Activated CD4-positive, alpha-beta T cell treated with anti-CD3 and anti-CD28 coated beads, Interleukin-2, amount 10 ng/mL, durations not matched to agents 24 days and 14 days (primary cell): ENCODE measurements at places on chromosomes 6 and 20. TPM values are rescaled to one million over a fixed set of nuclear protein-coding genes. Genes with fewer than 3 reads are reported as not detected.

DNA sequence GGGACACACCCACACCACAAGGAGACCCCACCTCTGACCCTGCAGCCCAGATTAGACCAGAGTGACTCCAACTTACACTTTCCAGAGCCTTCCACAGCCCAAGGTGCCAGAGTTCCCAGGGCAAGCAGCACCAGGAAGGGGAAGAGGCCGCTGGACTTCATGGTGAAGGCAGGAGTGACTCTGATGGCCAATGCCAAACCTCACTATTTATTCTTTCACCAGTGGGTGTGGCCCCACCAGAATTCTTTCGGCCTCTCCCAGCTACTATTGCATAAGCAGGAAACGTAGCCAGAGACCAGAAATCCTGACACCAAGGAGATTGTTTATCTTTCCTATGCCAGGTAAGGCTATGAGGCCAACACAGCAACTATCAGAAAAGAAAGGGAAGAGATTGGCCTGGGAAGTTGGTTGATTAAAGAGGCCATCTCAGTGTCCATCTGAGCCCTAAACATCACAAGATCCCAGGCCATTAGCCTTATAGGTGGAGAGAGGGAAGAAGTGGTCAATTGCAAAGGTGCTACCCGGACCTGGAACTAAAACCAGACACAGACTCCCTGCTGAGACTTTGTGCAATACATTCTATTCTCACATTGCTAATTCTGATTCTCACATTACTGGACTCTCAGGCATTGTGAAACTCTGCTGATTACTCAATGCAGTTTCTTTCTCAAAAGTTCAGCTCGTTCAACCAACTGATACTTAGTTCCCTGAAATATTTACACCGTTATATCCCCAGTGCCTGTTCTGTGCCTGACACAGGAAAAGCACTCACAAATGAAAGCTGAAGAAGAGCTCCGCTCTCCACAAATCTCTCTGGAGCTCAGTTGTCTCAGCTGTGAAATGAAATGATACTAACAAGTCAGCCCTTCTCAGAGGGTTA, at the start of gene SLPI:
SLPI (minus strand) TSS at position 182 of the 880 bp plus-strand sequence; CDS start at position 161, 21 bp downstream.
- no peak within 1 kb of the TSS for H3K4me3 ChIP-seq
- H3K36me3 ChIP-seq: no peaks in the 10 kb centered on the region
- DNase-seq: no peak
- H3K4me1 ChIP-seq: peaks cover 7% of the 10 kb centered on the region

GRCh38 chr6:84766799-84767525, 2.6 kb upstream of the TBX18 start:
- no peak for DNase-seq
- H3K36me3 ChIP-seq: peaks cover 9% of the 10 kb centered on the region
- H3K27ac ChIP-seq: peak overlapping the region; percentile 29
- peaks cover 70% of the 10 kb centered on the region for H3K27me3 ChIP-seq
- H3K4me1 ChIP-seq: peaks cover 5% of the 10 kb centered on the region
- no peak overlapping the region for H3K4me3 ChIP-seq

GRCh38 chr6:11413117-11413687, 124.3 kb upstream of the TMEM170B start:
- no peaks in the 10 kb centered on the region for H3K27me3 ChIP-seq
- no peaks in the 10 kb centered on the region for H3K36me3 ChIP-seq
- peak overlapping the region; percentile 90 for H3K27ac ChIP-seq
- peak overlapping the region; percentile 54 for H3K4me3 ChIP-seq

DNA sequence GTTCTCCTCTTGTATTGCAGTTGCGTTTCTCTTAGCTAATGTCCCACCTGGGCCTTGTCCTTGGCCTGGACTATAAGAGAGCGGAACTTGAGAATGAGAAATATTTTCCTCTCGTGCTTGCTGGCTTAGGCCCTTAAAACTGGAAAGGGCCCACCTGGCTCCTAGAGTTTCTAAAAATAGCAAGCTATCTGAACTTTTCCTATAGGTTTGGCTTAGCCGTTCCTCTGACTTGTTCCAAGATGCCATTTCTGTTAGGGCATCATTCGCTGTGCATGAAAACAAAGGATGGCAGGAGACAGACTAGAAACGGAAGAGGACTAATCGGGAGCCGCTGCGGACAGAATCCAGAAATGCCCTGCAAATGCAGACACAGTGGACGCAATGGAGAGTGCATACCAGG, 4.5 kb downstream of the RIPOR3 start:
- H3K27me3 ChIP-seq: peaks cover 32% of the 10 kb centered on the region
- no peak for DNase-seq
- H3K36me3 ChIP-seq: no peaks in the 10 kb centered on the region

- H3K4me1 ChIP-seq: peaks cover 27% of the 10 kb centered on the region
- no peak overlapping the region for H3K27ac ChIP-seq
- H3K4me3 ChIP-seq: no peak overlapping the region
- H3K36me3 ChIP-seq: no peaks in the 10 kb centered on the region
- peaks cover 3% of the 10 kb centered on the region for H3K27me3 ChIP-seq
Observed at GRCh38 chr6:129713806-129714333, 3.9 kb upstream of the ARHGAP18 start.

- no peak overlapping the region for H3K4me3 ChIP-seq
- no peaks in the 10 kb centered on the region for H3K27me3 ChIP-seq
- H3K27ac ChIP-seq: no peak overlapping the region
- H3K36me3 ChIP-seq: no peaks in the 10 kb centered on the region
Observed at GRCh38 chr20:15799871-15800270, 773.4 kb downstream of the KIF16B start.

GRCh38 chr6:45185403-45186251, 142.5 kb upstream of the RUNX2 start:
- peaks cover 10% of the 10 kb centered on the region for H3K36me3 ChIP-seq
- DNase-seq: no peak
- no peak overlapping the region for H3K4me3 ChIP-seq
- peaks cover 34% of the 10 kb centered on the region for H3K4me1 ChIP-seq
- no peaks in the 10 kb centered on the region for H3K27me3 ChIP-seq

GRCh38 chr6:9537381-9537780, 877.5 kb downstream of the TFAP2A start:
- DNase-seq: no peak
- H3K27me3 ChIP-seq: no peaks in the 10 kb centered on the region
- no peak overlapping the region for H3K4me3 ChIP-seq
- H3K4me1 ChIP-seq: no peaks in the 10 kb centered on the region
- H3K27ac ChIP-seq: no peak overlapping the region

GRCh38 chr6:51322505-51322904, 503.8 kb downstream of the TFAP2B start:
- no peak overlapping the region for H3K27ac ChIP-seq
- no peaks in the 10 kb centered on the region for H3K27me3 ChIP-seq
- no peak overlapping the region for H3K4me3 ChIP-seq
- H3K4me1 ChIP-seq: no peaks in the 10 kb centered on the region
- H3K36me3 ChIP-seq: no peaks in the 10 kb centered on the region
- no peak for DNase-seq

- no peaks in the 10 kb centered on the region for H3K27me3 ChIP-seq
- H3K4me3 ChIP-seq: no peak overlapping the region
- no peak overlapping the region for H3K27ac ChIP-seq
- peaks cover 2% of the 10 kb centered on the region for H3K36me3 ChIP-seq
- DNase-seq: no peak
- no peaks in the 10 kb centered on the region for H3K4me1 ChIP-seq
Observed at GRCh38 chr6:7425808-7426190, 36.2 kb downstream of the RIOK1 start.

DNA sequence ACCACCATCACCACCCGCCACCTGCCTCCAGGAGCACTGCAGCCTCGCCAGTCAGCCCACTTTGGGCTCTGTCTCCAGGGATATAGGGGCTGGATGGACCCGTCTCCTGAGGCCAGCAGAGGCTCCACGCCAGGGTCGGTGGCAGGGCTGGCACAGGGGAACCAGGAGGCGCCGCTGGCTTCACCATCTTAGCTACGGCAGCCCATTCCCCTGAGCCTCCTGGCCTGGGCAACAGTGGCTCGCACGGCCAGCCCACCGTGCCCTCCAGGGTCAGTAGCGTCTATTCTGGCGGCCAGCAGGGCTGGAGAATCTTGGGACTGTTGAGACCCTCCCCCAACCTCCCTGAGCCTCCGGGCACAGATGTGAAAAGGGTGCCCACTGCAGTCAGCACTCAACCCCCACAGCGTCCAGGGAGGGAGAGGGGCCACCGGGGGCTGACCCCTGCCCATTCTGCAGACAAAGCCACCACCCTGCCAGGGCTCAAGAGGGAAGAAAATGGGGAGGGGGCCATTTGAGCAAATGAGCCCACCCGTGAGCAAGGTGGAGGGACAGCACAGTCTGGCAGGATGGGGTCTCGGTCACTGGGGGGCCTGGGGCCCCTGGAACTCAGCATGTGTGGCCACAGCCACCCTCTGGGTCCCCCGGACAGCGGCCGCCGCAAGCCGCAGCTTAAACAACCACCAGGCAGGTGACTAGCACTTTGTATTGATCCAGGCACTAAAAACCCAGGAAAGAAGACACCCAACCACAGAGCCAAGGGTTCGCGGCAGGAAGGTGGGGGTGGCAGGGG, 28.7 kb downstream of the KCNQ2 start:
- H3K27me3 ChIP-seq: no peaks in the 10 kb centered on the region
- H3K27ac ChIP-seq: no peak overlapping the region
- no peak overlapping the region for H3K4me3 ChIP-seq
- H3K4me1 ChIP-seq: peaks cover 15% of the 10 kb centered on the region

GRCh38 chr6:129542705-129543104, 167.3 kb downstream of the ARHGAP18 start:
- no peaks in the 10 kb centered on the region for H3K4me1 ChIP-seq
- no peak overlapping the region for H3K27ac ChIP-seq
- H3K36me3 ChIP-seq: no peaks in the 10 kb centered on the region
- no peak overlapping the region for H3K4me3 ChIP-seq
- H3K27me3 ChIP-seq: no peaks in the 10 kb centered on the region

DNA sequence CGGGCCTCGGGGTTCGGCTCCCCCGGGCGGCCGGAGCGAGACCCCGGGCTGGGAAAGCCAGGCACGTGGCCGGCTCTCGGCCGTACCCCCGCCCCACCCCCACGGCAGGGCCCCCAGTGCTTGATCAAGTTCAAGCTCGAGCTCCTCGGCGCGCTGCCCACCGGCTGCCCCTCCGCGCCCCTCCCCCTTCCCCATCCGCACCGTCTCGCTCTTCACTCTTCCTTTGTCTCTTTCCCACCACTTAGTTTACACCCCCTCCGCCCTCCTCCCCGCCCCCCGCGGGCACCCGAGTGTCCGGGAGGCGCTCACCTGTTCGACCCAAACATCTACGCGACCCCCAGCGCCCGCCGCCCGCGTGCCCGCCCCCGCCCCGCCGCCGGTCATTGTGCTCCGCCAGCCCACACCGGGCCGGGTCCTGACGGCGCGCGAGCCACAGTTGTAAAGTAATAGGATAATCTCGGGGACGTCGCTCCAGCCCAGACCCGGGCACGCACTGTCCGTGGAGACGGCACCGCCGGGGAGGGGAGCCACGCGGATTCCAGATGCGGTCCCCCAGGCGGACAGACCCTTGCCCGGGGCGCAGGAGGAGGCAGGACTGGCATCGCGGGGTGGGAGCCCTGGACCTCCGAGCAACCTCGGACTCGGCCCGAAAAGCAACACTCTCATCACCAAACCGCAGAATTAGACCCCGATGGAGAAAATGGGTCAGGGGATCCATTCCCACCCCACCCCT, 100.7 kb downstream of the NOL4L start:
- peaks cover 19% of the 10 kb centered on the region for H3K4me1 ChIP-seq
- peak; percentile 72 for DNase-seq
- H3K27me3 ChIP-seq: no peaks in the 10 kb centered on the region
- peaks cover 9% of the 10 kb centered on the region for H3K36me3 ChIP-seq
- peak overlapping the region; percentile 85 for H3K4me3 ChIP-seq
- H3K27ac ChIP-seq: no peak overlapping the region

DNA sequence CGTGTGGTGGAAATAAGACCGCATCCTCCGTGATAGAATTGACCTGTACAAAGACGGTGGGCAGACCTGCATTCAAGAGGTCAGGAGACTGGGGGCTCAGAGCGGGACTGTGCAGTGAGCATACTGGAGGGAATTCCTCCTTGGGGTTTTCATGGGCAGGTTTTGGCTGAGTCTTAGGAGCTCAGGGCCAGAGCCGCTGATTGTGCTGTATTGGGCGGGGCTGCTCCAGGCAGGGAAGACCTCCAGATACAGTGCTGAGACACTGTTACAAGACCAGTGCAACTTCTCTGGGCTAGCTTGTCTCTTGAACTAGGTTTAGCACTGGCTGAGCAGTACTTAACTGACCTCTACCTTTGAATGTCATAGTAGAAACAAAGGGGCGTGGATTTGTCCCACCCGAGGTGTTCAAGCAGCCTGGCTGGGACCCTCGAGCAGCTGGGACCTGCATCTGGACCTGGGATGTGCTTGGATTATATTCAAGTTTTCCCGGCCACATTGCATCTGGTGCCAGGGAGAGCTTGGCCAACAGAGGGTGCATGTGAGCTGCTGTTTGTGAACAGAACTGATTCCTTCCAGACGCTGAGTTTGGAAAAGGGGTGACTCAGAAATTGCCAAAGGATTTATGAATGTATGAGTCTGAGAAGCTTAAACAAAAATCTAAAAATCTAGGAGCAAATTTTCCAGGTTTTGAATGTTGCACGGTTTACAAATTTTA, 33.4 kb upstream of the SLC22A1 start:
- H3K27ac ChIP-seq: no peak overlapping the region
- H3K4me3 ChIP-seq: no peak overlapping the region
- no peaks in the 10 kb centered on the region for H3K27me3 ChIP-seq
- no peak for DNase-seq

GRCh38 chr20:51341581-51341980, 200.9 kb downstream of the NFATC2 start:
- DNase-seq: no peak
- no peaks in the 10 kb centered on the region for H3K36me3 ChIP-seq
- H3K4me3 ChIP-seq: no peak overlapping the region
- no peak overlapping the region for H3K27ac ChIP-seq
- H3K27me3 ChIP-seq: peaks cover 10% of the 10 kb centered on the region

- DNase-seq: no peak
- no peaks in the 10 kb centered on the region for H3K4me1 ChIP-seq
- H3K4me3 ChIP-seq: no peak overlapping the region
- peaks cover 21% of the 10 kb centered on the region for H3K27me3 ChIP-seq
Observed at GRCh38 chr20:59402681-59403080, 102.3 kb downstream of the EDN3 start.

The CDSN gene
- total RNA-seq: not detected in 2 replicates

The RRAGD gene
- total RNA-seq: 10.6 and 10.9 TPM in 2 replicates

The RAMACL gene
- 0.14 and 0.30 TPM in 2 replicates for total RNA-seq

The SLC35D3 gene
- not detected in 2 replicates for total RNA-seq
